Stromal cell of bone marrow (primary cell): ENCODE measurements at places on chromosomes 12 and 14.

- no peak for DNase-seq
Measured at GRCh38 chr12:75721796-75722195, 210.4 kb upstream of the KRR1 start.

GRCh38 chr14:34035177-34035933 lies 84.5 kb upstream of the EGLN3 start:
- DNase-seq, result no peak

DNA sequence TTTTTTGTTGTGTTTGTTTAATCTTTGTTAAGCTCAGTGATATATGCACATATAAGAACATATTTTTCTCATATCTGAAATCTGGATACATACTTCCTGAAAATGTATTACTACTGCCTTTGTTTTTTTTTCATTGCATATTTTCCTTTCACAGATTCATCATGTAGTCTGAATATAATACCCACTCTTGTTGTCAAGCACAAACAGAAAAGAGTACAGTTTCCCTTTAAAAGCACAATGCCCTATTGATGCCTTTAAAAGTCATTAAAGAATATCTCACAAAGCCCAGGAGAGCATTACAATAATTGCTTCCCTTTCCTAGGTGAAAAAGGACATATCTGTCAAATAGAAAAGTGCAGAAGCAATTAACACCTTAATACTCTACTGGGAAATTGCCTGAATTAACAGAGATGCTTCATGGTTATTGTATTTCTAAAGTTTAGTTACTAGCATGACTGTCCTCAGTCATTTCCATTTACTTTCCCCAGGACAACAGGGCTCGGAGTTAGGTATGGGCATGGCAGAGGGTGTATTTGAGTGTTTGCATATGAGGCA lies 107.4 kb downstream of the GRIP1 start:
- no peak for DNase-seq

GRCh38 chr12:93127582-93128331 lies 198.7 kb upstream of the EEA1 start:
- no peak for DNase-seq

- DNase-seq, result no peak
Measured at GRCh38 chr12:125015680-125016310, 22.4 kb downstream of the BRI3BP start.

- peak; percentile 87 for DNase-seq
Measured at GRCh38 chr14:79584679-79585078, 626.6 kb downstream of the DIO2 start.

DNA sequence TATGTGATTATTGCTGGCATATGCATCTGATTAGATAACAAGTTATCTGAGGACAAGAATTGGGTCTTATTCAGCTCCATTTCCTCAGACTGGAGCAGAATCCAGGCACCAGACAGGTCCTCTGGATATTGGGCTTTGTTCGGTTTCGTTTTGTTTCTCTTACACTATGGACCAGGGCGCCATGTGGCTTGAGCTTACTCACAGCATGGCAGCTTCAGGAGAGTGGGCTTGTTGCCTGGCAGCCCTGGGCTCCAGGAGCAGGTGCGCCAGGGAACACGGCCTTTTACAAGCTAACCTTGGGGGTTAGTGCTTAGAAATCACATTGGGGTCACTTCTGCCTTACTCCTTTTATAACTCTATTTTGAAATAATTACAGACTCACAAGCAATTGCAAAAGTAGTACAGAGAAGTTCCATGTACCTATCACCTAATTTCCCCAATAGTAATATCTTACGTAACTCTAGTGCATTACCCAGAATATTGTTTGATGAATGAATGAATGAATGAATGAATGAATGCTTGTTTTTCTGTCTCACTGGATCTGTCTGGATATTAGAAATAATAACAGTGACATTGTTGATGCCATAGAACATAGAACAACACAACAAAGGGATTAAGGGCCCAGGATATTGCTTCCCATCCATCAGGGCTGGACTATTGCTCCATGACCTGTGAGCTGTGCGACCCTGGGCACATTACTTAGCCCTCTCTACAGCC lies 39.0 kb downstream of the CMKLR1 start:
- DNase-seq, result no peak

- no peak for DNase-seq
Measured at GRCh38 chr14:35480119-35480769, 53.7 kb upstream of the INSM2 start.

GRCh38 chr14:22981876-22982476 lies 375 bp downstream of the AJUBA start:
- DNase-seq, result no peak

GRCh38 chr12:56931474-56931978 lies 2.7 kb downstream of the SDR9C7 start:
- DNase-seq, result peak; percentile 30

- no peak for DNase-seq
Measured at GRCh38 chr14:52072266-52072780, 3.5 kb upstream of the NID2 start.

- no peak for DNase-seq
Measured at GRCh38 chr14:105256292-105256960, 8.1 kb downstream of the BTBD6 start.

GRCh38 chr12:83123039-83123438 lies 436.3 kb downstream of the TMTC2 start:
- no peak for DNase-seq

DNA sequence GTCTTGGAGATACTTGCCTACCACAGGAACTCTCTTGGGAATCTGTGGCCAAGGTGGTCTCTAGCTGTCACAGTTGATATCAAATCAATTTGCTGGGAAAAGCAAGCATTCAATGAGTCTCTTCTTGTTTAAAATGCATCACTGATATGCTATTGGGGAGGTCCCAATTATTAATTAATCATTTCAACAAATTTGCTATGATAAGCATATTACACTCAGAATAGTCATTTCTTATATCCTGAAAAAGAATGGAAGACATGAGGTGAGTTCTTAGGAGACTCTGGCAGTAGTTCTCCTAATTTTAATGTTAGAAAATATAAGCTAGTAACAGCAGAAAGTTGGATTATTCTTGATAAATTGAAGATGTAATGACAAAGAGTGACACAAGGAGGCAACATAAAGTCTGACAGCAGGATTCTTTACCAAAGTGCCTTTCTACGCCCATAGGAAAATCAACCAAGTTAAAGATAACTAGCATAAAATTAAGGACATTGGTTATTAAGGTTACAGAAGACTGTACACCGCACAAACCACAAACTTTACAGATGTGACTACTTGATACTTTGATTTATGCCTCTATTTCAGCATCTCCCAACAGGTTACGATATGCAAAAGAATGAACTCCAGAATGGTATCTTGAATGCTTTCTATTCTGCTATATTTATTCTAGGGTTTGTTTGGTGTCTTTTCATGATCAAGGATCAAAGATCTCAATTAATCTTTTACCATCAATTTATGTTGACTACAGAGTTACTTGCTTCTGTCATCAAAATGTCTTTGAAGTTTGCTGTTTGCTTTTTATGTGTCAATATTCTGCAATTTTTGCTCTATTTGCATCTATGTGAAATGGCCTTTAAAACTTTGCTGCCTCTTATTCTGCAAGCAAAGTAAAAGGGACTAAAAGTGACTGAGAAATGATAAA lies 349.6 kb upstream of the CLEC14A start:
- no peak for DNase-seq

DNA sequence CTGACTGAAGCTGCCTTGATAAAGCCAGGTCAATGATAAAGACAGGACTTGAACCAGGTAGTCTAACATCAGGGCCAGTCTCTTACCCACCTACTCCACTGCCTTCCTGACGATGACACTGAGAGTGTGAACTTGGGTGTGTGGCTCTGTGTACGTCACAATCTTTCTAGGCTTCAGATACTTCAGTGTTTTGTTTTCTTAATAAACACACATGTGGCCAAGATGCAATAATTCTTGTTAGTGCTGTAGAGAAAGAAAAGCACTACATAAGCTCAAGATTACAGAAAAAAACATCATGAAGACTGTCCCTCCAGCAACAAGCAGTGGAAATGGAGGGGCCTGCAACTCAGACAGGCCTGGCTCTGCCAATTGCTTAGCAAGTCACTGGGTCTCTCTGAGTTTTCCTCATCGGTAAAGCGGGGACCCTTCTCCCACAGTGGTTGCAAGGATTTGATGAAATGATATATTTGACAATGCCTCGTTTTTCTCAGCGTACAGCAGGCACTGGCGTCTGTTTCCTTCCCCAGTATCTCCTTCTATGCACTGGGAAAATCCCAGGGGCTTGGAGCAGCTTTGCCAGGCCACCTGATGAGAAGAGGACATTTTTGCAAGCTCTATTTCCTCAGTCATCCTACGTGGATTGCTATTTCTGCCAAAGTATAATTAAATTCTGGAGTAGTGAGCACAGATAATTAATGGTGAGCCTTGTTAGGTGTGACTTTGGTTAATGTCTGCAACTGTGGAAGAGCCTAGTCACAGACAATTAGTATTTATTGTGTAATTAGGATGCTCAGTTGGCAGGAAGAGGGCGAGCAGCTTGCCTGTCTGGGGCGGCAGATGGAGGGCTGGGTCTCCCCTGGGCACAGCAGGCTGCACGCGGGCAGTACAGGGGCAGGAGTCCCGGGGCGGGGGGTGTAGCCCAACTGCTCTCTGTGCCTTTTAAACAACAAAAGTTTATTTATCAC lies 55.8 kb upstream of the CHGA start:
- DNase-seq, result no peak

- no peak for DNase-seq
Measured at GRCh38 chr14:21302013-21302835, 22.3 kb downstream of the RPGRIP1 start.

DNA sequence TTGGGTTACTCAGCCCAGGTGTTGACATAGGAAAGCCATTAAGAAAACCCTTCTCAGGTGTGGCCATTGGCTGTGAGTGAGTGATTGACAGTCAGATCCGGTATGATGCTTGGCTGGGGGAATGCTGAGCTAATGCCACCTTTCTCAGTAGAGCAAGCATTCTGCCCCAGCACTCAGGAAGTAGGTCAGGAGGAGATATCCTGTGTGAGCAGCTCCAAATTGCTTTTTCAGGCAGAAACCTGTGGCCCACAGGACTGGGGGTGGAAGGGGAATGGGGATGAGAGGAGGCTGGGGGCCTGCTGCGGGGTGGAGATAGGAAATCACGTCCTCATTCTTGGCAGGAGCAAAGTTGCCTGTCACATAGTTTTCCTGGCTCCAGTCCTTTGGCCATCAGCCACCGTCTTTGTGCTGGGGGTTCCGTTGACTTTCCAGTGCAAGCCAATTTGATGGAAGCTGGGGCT lies 55.7 kb downstream of the NINJ2 start:
- no peak for DNase-seq

GRCh38 chr12:40313928-40314327 lies 89.1 kb downstream of the LRRK2 start:
- no peak for DNase-seq

DNA sequence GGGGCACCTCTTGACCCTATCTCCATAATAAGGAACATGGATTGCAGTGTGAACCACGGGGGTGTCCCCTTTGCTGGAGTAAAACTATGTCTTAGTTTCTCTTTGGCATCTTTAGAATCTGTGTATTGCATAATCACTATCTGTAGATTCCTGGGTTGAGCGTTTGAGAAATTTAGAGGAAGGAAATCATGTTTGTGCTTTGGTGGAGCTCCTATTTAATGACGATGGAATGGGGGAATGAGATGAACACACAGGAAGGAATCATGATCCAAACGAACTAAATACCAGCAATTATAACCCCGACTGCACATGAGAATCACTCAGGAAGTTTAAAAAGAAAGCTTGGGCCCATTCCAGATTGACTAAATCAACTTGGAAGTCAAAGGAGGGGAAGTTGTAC lies 1.3 kb upstream of the MYG1 start:
- DNase-seq, result peak; percentile 88

- no peak for DNase-seq
Measured at GRCh38 chr14:22305607-22306006, 283.4 kb downstream of the DAD1 start.

DNA sequence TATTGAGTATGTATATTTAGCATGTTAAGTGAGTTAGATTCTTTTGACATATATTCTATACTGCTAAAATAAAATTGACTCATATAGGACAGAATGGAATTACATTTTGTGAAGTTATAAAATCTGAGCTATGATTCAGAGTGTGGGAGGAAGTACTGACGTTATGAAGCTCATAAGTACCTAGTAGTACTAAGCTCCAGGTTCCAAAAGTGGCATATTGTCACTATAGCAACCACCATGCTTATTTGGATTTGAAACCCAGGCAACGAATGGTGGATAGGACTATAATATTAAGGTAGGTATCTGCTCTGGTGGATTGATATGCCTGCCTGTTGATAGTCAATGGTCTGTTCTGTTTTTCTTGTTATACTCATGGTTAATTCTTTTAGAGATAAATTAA lies 2.2 kb upstream of the FBXO33 start:
- DNase-seq, result no peak
